Activated CD4-positive, CD25-positive, alpha-beta regulatory T cell treated with anti-CD3 and anti-CD28 coated beads, Interleukin-2, amount 50 U/mL, for 72 hours (primary cell): ENCODE measurements at places on chromosomes 16 and 17.
A peak's percentile ranks its signal among the peaks of the same experiment; 100 is the strongest.

GRCh38 chr16:2806286-2806685 is 8.0 kb downstream of the PRSS41 start:
- DNase-seq = no peak

GRCh38 chr17:35866341-35866950 is 2.2 kb downstream of the HEATR9 start:
- no peak for DNase-seq

DNA sequence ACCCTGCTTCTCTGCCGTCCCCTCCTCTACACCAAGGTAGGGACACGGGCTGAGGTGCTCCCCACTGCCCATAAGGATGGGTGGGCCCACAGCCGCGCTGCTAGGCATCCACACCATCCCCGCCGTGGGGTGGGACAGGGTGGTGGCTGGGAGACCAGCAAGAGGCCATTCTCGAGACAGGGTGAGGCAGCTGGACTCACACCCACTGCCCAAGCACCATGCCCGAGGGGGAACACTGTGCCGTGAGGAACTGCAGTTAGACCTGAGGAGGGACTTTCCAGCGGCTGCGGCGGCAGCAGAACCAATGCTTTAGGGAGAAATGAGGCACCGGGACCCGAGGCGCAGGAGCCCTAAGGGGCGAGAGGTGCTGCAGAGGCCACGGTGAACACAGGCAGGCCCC is 13.3 kb downstream of the PKD1 start:
- DNase-seq = no peak

DNA sequence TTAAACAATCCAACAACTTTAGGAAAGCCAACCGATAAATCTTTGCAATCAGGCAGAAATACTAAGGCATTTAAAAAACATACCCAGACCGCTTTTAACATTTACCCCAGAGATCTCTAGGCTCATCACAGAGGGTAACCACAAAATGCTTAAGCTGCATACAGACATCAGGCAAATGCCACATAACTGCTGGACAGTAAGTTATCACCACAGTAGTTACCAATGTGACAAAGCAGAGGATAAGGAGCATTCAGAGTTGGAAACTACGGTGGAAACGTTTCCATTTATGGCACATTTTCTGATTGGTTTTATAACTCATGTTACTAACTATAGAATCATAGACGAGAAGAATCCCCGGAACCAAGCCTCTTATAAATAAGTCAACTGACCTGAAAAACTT is 77.5 kb downstream of the KANSL1 start:
- DNase-seq = no peak

DNA sequence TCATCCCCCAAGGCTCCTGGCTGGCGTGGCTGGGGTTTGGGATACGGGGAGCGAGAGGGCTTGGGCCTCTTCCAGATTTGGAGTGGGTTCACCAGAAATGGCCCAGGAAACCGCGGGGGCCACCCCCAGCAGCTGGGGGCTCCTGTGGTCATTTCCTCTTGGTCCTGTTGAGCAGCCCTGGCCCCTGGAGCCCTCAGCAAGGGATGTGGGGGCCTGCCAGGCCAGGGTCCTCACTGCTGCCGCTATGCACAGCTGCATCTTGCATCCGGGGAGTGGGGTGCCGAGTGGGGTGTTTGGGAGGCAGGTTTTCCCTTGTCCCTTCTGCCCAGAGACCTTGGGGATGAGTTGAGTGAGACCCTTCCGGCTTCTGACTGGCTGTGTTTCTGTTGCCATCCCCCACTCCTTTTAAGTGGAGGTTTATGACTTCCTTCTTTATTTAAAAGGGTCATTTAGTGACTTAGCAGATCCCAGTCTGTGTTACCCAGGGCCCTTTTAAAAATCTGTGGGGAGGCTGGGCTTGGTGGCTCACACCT is 319.8 kb downstream of the SEC14L1 start:
- no peak for DNase-seq

DNA sequence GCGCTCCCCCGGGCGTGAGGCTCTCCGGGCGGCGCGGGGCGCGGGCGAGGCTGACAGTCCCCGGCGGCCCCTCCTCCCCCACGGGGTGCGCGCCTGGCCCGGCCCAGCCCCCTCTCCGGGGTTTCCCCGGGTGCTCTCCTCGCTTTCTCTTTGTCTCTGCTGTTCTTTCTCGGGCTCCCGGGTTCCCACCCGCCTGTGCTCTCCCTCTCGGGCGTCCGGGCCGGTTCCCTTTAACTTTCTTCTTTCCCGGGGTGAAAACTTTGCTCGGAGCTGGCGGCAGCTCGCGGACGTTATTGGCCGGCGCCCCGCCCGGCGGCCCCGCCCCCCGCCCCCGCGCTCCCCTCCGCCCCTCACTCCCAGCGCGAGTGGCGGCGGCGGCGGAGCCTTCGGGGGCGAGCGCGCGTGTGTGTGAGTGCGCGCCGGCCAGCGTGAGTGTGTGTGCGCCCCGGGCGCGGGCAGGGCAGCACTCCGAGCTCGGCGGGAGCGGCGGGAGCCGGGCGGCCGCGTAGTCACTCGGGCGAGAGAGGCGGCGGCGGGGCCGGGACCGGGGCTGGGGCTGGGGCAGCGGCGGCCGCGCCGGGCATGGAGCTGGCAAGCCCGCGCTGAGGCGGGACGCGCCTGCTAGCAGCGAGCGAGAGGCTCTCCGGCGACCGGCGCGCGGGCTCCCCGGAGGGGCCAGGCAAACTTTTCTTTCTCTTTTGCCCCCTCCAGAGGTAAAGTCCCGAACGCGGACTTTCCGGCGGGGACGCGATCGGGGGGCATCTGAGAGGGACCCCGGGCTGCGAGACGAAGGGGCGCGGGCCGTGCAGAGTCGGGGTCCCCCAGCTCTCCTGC is at the start of gene NTN1:
TSS of gene NTN1 (plus strand) at position 353 of the 834 bp plus-strand sequence. CDS start 864 bp downstream, outside the sequence.
- DNase-seq = peak; percentile 52

- DNase-seq = no peak
Measured at GRCh38 chr16:17375461-17376304, 95.1 kb downstream of the XYLT1 start.

DNA sequence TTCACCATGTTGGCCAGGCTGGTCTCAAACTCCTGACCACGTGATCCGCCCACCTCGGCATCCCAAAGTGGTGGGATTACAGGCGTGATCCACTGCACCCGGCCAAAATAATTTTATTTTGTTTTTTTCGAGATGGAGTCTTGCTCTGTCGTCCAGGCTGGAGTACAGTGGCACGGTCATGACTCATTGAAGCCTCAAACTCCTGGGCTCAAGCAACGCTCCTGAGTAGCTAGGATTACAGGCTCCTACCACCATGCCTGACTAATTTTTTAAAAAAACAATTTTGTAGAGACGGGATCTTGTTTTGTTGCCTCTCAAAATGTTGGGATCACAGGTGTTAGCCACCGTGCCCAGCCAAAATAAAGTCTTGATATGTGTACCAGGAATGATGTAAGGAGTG is 2.4 kb upstream of the TTLL6 start:
- DNase-seq = no peak

GRCh38 chr16:53872248-53873221 is 168.6 kb downstream of the FTO start:
- DNase-seq = no peak

DNA sequence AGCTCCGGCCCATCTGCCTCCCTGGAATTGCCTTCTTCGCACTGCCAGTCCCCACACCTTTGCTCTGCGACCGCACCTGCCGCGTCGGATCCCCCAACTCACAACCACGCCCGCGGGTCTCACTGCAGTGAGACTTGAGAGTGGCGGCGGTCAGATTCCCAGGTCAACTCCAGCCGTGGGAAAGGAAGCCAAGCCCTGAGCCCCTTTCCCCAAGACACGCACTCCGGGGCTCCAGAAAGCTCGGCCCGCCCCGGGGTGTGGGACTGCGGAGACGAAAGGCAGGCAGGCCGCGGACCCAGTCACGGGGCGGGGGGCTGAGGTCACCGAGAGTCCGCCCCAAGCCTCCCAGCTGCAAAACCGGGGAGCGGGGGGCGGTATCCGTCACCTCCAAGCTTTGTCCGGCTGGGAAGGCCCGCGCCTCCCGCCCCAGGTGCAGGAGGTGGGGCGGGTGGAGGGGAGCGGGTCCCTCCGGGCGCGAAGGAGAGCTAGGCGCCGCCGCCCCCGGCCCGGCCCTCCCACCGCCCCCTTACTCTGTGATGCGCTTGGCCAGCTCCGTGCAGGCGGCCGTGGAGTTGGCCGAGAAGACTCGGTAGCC is 615 bp downstream of the PRPSAP1 start:
- DNase-seq = peak; percentile 49

DNA sequence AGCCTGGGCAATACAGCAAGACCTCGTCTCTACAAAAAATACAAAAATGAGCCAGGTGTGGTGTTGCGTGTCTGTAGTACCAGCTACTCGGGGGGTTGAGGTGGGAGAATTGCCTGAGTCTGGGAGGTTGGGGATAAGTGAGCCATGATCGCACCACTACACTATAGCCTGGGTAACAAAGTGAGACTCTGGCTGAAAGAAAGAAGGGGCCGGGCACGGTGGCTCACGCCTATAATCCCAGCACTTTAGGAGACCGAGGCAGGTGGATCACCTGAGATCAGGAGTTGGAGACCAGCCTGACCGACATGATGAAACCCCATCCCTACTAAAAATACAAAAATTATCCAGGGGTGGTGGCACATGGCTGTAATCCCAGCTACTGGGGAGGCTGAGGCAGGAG is 10.5 kb upstream of the GRB2 start:
- no peak for DNase-seq

DNA sequence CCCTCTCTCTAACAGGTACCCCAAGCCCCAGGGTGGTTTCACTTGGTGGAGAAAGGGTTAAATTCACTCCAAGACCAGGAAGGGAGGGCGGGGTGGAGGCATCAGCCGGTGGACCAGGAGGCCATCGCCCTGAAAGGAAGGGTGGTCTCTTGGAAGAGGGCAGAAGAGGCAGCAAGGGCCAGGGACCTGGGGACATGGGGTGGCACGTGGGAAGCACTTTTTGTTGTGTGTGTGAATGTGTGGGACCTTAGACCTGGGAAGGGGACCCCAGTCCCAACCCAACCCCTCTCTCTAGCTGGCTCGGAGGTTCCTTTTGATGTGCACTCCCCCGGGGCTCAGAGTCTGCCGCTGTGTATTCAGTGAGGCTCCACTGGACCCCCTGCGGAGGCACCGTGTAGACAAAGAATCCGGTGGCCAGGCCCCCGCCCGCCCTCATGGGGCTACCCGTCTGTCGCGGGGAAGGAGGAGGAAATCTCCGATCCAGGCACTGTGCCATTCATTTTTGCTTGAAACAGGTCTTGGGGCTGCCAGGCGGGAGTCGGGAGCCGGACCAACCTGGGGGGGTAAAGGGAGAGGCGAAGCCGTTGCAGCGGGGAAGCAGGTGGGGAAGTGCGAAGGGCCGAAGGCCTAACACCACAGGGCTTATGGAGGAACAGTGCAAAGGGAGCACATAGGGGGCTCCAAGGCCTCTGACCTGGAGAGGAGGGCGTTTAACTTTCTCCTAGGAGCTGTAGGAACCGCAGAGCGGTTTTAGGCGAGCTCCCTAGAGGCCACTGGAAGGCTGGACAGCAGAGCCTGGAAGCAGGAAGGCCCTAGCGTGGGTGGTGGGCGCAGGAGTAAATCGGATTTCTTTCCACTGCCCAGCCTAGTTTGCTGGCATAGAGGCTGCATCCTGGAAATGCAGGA is 3.2 kb upstream of the WNT3 start:
- no peak for DNase-seq

DNA sequence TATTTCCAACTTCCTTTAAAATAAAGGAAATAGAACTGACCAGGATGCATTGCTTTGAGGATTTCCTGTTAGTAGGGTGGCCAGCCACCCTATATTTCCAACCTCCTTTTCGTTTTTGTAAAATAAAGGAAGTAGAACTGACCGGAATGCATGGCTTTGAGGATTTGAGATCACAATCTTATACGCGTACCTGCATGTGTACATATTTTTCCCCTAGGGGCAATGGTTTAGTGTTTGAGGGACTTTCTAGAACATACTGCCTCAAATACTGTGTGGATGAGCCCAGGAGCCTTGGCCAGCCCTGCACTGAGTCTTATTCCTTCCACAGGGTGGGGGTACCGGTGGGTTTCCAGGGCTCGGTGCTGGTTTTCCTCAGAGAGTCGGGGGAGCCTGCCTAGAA is 25.6 kb downstream of the MAPK8IP3 start:
- DNase-seq = no peak

GRCh38 chr17:54903375-54903774 is 2.7 kb downstream of the TOM1L1 start:
- no peak for DNase-seq

GRCh38 chr16:31410082-31410481 is 16.9 kb downstream of the ITGAD start:
- DNase-seq = no peak

DNA sequence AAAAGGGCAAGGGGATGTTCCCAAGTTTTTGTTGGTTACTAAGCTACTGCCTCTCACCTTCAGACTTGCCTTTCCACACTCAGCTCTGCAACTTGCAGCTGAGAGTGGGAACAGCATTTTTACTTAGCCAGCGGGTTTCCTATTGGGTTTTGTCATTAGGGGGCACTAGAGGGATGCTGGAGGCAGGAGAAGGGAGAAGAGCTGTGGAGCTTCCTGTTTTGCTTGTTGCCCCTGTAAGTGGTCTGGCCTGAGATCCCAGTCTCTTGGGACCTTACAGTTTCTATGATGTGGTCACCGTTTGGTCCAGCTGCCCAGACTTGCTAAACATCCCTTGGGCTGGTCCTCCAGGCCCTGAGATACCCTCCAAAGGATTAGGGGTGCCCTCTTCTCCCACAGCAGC is 209.6 kb upstream of the NLRP1 start:
- DNase-seq = no peak

DNA sequence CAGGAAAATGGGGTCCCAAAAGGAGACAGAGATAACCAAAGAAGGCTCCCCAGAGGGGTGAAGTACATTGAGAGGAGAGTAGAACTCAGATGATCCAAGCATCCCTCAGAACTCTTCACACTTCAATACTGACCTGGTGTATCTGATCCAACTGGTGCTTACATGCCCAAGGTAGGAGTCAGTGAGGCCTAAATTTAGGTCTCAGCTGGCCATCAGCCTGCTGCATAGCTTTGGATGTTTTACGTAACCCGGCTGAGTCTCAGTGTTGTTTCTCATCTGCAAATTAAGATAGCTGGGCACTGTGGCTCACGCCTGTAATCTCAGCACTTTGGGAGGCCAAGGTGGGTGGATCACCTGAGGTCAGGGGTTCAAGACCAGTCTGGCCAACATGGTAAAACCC is 11.6 kb upstream of the GOSR2 start:
- DNase-seq = no peak

DNA sequence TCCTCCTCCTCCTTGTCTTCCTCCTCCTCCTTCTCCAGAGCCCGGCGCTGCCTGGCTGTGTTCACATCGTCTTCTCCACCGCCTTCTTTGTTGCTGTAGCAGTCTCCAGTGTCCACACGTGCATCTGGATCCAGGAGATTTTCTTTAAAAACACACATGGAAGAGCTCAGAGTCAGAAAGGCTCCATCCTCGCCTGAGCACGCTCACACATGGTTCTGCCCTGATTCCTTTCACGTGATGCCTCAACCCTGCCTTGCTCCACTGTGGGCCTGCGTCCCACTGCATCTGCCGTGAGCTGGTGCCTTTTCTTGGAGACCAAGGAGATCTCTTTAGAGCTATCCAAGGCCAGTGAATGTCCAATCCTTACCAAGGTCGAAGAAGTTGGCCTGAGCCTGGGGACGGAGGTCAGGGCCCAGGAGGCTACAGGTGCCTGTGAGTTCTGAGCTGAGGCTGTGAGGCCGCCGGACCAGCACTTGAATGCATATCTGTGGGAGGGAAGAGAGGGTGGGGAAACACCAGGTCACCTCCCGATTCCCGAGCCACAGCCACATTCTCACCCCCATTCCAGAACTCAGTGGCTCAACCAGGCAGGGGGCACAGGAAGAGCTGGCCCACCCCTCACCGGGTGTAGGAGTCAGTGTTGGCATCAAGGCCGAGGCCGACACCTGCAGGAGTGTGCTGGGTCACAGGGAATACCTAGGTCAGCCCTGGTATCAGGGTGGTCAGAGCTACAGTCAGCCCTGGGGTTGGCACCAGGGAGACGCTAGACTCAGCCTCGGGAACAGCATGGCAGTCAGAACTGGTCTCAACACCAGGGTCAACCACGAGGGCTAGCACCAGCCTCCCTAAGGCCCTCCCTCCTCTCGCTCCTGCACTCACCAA is 37.6 kb downstream of the HASPIN start:
- DNase-seq = no peak
